CD4-positive, alpha-beta T cell treated with Interleukin-6 at 100 ng/mL for 8 hours (primary cell): ENCODE measurements at places on chromosomes 4 and X.

GRCh38 chr4:153432965-153433753 is 33.0 kb upstream of the TMEM131L start:
- DNase-seq: peak; percentile 75

DNA sequence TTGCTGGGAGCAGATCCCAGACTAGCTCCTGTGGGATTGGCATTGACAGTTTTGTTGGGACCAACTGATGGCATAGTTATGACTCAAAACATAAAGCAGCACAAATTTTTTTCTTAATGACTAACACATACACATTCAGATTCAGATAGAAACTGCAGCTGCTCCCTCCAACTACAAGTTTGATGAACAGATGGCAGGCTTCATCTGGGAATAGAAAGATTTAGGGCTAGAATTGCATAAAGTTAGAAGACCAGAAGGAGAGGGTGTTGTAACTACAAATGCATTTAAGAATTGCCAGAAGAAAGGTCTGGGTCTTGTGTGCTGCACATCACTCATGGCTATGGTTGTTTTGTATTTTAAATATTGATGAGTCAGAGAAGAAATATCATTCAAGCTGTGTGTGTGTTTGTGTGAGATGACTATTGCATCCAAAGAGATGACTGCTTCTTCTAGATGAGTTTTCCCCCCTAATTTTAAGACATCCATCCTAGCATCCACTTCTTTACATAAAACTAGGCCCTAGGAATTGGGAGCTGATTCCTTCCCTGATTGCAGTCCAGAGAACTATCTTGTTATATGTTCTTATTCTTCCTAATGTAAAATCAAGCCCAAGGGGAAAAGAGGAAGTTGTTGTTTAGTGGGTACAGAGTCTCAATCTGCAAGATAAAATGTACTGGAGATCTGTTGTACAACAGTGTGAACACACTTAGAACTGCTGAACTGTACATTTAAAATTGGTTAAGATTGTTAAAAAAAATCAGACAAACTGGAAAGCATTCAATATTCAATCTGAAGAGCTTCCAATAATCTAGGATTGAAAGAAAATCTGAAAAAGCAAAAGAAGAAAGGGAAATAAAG is 175.1 kb downstream of the PARM1 start:
- DNase-seq: no peak

GRCh38 chrX:100895365-100896075 is 21.4 kb upstream of the NOX1 start:
- DNase-seq: peak; percentile 7

DNA sequence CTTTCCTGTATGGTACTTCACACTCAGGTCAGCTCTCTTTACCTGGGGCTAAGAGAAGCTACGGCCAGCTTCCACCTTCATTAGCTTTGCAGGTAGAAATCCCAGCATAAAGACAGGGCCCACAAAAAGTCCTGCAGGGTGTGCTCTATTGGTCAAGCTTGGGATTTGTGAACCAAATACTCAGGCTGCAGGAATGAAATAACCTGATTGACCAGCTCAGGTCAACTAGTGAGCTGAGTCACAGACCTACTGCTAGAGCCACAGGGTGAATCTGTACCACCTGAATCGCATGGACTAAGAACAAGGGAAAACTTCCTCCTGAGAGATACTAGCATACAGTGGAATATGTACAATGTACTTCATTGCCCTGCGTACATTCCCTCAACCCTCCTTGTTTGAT is 172.2 kb downstream of the HHIP start:
- DNase-seq: no peak

GRCh38 chrX:119406776-119407175 is 7.6 kb downstream of the SLC25A43 start:
- no peak for DNase-seq

- DNase-seq: no peak
These were observed 30.4 kb upstream of the CHRDL1 start for GRCh38 chrX:110825972-110826371.

GRCh38 chrX:13938051-13938828 is 91.5 kb downstream of the GEMIN8 start:
- DNase-seq: no peak
